ENCODE measurements at places on chromosomes 1 and 21. TPM values are rescaled to one million over a fixed set of nuclear protein-coding genes. Genes with fewer than 3 reads are reported as not detected.

ARMH1 gene
- not detected for total RNA-seq

E2F2 gene
- 4.3 TPM for total RNA-seq

RAP1A gene
- 43.0 TPM for total RNA-seq

WNT9A gene
- 0.33 TPM for total RNA-seq

ZFYVE9 gene
- 15.5 TPM for total RNA-seq

ASCL5 gene
- total RNA-seq, result not detected

CD247 gene
- total RNA-seq, result 0.18 TPM

LHX8 gene
- total RNA-seq, result not detected

RBM11 gene
- not detected for total RNA-seq

SAMD11 gene
- 0.37 TPM for total RNA-seq

ZNF496 gene
- 45.4 TPM for total RNA-seq

TLCD4 gene
- total RNA-seq, result 1.5 TPM

Data from HT1080 (cell line).